Mammary microvascular endothelial cell (primary cell): ENCODE measurements at places on chromosomes 13 and 19. TPM values are rescaled to one million over a fixed set of nuclear protein-coding genes. Genes with fewer than 3 reads are reported as not detected.

CCDC8 gene
- 0.60 and 0.69 TPM in 2 replicates for total RNA-seq

ERICH4 gene
- total RNA-seq = not detected in 2 replicates

IGFL1 gene
- total RNA-seq = not detected in 2 replicates

SCEL gene
- total RNA-seq = not detected in 2 replicates

SLITRK6 gene
- not detected in 2 replicates for total RNA-seq

INSL3 gene
- 0.44 TPM in 1 of 2 replicates, not detected in the other for total RNA-seq

SH2D3A gene
- 1.2 and 2.1 TPM in 2 replicates for total RNA-seq

CELF5 gene
- not detected in 2 replicates for total RNA-seq

ACER1 gene
- not detected in 2 replicates for total RNA-seq

RXFP2 gene
- not detected in 2 replicates for total RNA-seq
